ENCODE measurements at places on chromosomes 5 and 9.

DNA sequence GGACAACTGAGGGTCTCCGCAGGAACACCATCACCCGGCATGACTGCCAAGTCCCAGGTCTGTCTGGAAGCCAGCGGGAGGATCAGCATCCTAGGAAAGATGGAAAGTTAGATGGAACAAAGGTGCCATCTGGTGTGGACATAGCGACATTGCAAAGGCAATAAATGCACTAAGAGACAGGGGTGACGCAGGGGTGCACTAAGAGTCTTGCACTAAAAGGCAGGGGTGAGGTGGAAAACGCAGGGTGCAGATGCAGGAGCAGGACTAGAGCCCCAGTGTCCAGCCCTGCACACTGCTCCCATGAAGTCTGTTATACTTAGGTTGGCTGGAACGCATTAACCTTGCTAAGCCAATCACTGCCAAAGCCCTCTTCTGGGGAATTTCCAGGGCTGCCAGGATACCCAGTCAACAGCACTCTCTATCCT, 15.5 kb downstream of the ATOX1 start:
- no peak for DNase-seq

DNA sequence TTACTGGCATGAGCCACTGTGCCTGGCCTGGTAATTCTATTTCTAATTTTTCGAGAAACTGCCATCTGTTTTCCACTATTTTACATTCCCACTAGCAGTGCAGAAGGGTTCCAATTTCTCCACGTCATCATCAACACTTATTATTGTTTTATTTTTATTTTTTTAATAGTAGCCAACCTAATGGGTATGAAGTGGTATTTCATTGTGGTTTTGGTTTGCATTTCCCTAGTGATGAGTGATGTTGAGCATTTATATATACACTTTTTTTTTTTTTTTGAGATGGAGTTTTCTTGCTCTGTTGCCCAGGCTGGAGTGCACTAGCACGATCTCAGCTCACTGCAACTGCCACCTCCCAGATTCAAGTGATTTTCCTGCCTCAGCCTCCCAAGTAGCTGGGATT, 28.3 kb downstream of the WWC1 start:
- no peak for DNase-seq

DNA sequence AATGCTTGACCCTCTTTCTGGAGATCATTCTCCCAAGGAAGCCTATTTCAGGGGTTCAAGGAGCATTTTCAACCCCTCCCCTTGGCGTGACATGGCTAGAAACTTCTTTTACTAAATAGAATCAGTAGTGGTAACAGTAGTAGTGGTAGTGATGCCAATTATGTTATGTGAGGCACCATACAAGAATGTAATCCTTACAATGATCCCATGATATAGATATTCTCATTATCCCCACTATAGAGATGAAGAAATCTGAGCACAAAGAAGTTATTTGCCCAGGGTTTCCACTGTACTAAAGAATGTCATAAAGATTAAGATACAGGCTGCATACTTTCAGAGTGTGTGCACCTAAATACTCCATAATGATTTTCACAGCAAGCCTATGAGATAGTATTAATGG, 155.4 kb upstream of the CLINT1 start:
- DNase-seq = no peak

DNA sequence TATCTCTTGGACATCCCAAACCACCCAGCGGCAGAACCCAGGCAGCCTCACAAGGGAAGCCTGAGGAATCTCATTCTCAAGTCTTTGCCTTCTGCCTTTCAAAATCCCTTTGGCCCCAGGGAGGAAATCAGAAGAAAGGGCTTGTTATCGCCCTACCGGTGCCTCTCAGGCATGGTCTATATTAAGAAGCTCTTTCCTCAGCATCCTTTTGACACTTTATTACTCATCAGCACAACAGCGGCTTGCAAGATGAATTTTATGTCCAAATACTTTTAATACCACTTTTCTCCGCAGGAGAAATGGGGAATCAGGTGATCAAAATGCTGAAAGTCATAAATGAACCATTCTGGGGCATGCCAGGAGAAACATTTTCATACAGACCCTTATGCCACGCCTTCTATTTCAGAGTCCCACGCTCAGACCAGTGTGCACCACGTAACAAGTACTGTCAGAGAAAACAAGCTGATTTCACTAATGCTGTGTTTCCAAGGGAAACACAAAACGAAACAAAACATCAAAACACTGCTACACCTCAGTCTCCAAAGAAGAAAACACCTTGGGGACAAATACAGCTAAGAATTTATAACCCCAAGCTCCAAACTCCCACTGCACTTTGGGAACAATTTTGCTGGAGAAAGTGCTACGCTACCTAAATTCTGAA, 30.0 kb downstream of the RAPGEF1 start:
- DNase-seq = no peak

- no peak for DNase-seq
Observed at GRCh38 chr5:72817076-72817481, 618 bp downstream of the TNPO1 start.

GRCh38 chr5:115435065-115435777, 109.4 kb downstream of the FEM1C start:
- DNase-seq = no peak
